ENCODE measurements at places on chromosomes 1 and 21.

GRCh38 chr1:31428436-31429221 is 15.6 kb downstream of the SERINC2 start:
- DNase-seq, result no peak

DNA sequence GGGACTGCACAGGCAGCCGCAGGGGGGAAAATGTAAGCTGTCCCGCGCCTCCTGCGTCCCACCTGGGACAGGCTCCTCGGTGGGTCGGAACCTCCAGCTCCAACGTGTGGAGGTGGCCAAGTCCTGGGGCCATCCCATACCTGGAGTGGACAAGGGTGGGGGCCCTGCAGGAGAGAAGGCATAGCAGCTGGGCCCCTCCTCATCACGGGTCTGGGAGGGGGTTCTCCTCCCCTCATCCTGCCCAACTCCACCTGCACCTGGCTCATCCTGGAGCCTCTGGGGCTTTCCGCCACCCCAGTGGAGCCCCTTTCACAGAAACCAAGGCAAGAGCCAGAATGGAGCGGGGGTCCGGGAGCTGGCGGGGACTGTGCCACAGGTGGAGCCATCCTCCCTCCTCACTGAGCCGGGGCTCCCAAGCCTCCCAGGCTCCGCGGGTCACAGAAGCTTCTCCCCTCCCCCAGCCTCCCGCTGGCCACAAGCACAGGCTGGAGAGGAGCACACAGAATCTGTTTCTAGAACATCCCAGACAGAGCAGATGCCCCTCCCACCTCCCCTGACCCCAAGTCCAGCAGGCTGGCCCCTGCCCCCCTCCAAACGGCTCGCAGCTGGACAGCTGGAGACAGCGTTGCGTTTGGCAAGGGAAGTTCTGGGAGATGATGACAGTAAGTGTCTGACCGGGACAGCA is 65.8 kb downstream of the MEGF6 start:
- DNase-seq, result no peak

DNA sequence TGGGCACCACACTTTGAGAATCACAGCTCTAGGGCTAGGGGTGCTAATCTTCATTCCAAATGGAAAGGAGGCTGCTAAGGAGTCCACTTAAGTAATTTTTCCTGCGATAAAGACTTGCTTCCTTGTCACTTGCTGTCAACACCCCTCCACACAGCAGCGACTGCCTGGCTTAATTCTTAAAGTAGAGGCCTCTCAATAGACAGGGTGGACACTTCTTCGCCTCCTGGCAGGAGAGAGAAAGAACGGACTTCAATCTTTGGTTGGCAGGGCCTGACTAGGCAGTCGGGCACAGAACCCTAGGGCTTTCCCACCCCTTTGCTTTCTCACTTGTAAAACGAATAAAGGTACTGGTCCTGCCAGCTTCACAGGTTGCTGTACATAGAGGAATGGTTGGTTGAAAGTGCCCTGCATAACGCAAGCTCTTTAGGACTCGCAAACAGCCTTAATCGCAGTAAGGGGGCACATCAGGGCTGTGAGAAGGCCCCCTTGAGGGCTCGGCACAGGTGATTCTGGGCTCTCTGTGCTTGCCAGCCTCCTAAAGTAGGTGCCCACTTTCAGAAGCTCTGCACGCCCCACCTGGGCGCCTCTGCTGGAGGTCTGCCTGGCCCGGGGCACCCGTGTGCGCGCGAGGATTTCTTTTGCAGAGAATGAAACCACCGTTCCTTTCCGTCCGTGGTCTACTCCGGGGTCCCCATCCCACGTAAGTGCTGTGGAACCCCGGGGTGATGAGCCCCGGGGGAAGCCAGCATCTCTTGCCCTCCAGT is 47.6 kb upstream of the CD34 start:
- DNase-seq, result no peak

- no peak for DNase-seq
Observed at GRCh38 chr1:38561725-38562124, 297.8 kb downstream of the RRAGC start.

- no peak for DNase-seq
Observed at GRCh38 chr1:182248721-182249120, 142.9 kb downstream of the GLUL start.

GRCh38 chr1:165890684-165891083 is 63.3 kb downstream of the UCK2 start:
- no peak for DNase-seq
